Fibroblast of villous mesenchyme (primary cell): ENCODE measurements at places on chromosomes 3 and 15. TPM values are rescaled to one million over a fixed set of nuclear protein-coding genes. Genes with fewer than 3 reads are reported as not detected.

Gene PPP1R14D
- total RNA-seq, result not detected in 2 replicates

Gene CADPS
- 1.6 TPM in 1 of 2 replicates, not detected in the other for total RNA-seq

Gene RGMA
- total RNA-seq, result 0.32 TPM in 1 of 2 replicates, not detected in the other

GRCh38 chr3:42699511-42699971 is 3.1 kb downstream of the HHATL start:
- no peak for DNase-seq
